ENCODE measurements at places on chromosomes 2 and 18.

DNA sequence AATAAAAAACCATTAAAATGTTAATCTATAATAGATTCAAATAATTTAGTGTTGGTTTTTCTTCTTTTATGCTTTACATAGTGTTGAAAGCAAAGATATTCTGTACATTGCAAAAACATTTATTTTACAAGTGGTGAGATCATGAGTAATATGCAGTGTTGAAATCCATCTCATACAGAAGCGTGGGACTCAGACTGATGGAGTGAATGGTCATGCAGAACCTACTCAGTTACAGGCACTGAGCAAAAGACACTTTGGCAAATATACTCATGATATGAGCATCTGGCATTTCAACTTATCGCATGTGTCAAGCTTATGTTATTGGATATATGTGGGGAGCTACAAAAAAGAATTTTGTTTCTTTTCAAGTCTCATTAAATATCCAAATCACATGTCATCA lies 620.2 kb upstream of the NETO1 start:
- DNase-seq = no peak

GRCh38 chr2:74414881-74415761 lies 6.3 kb downstream of the C2orf81 start:
- DNase-seq = no peak

DNA sequence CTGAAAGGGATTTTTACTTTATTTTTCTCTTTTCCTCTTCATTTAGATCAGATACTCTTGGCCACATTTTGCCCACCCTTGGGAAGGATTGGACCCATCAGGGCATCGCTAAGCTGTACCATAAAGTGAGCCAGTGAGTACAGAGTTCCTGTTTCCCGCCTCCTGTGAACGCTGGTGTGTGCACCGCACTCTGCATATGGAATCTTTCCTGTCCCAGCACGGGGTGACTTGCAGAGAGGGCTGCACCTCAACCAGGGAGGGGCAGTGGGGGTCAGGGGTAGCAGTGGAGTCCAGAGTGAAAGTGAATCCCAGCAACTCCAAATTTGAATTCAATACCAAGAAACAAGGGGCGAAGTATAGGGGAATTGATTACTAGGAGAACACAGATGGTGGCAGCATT lies 58.6 kb downstream of the LPIN1 start:
- no peak for DNase-seq

DNA sequence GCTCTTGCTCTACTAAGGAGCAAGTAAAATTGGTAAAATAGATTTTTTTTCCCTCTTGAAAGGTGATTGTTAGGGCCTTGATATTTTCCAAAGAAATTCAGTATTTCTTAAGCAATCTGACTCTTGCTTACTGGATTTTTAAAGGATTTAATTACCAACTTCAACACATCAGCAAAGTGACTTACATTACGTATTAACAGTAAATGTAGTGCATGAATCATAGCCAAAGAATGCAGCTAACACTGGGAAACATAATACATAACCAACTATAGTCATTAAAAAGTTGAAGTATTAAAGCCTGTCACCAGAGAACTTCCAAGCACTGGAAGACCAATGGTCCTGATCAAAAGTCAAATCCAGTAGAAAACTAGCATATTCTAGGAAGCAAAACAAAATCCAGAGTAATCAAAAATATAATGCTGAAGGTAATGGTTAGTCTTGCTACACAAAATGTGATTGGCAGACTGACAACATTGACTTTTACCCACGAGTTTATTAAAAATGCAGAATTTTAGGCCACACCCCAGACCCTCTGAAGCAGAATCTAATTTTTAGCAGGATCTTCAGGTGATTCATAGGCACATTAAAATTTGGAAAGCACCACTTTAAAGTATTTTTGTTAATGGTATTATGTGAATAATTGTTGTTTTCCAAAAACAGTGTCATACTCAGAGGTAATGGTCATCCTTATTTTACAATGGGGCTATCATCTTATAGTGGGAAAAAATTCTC lies 31.8 kb upstream of the CAVIN2 start:
- DNase-seq = peak; percentile 41

- DNase-seq = no peak
Observed at GRCh38 chr2:127053731-127054603, 53.0 kb downstream of the BIN1 start.

DNA sequence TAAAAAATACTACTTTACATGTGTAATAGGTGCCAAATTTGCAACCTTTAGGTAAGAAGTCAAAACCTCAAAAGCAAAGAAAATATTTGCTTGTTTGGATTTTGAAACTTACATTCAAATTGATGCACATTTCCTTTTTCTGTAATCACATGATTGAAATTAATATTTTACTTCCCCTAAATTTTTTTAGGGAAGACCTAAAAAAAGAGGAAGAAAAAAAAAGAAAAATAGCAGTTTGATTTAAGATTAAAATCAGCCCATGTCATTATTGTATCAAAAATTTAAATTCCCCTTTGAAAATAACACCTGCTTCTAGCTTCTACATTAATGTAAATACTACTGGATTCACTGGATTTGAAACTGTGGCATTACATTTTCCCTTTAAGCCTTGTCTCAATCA lies 68.2 kb upstream of the STON1 start:
- no peak for DNase-seq

- no peak for DNase-seq
Observed at GRCh38 chr2:101745711-101746694, 48.5 kb downstream of the MAP4K4 start.

- no peak for DNase-seq
Observed at GRCh38 chr2:207790898-207791297, 21.2 kb upstream of the FZD5 start.

- peak; percentile 41 for DNase-seq
Observed at GRCh38 chr18:34122724-34123334, 101.9 kb downstream of the NOL4 start.

- DNase-seq = no peak
Observed at GRCh38 chr2:114192362-114192761, 250.1 kb upstream of the DPP10 start.

GRCh38 chr2:105313877-105314276 lies 15.7 kb downstream of the TGFBRAP1 start:
- DNase-seq = no peak

- peak; percentile 77 for DNase-seq
Observed at GRCh38 chr2:173997269-173997668, 32.1 kb upstream of the SP3 start.

GRCh38 chr2:127479219-127479825 lies 47.0 kb downstream of the IWS1 start:
- DNase-seq = peak; percentile 7

DNA sequence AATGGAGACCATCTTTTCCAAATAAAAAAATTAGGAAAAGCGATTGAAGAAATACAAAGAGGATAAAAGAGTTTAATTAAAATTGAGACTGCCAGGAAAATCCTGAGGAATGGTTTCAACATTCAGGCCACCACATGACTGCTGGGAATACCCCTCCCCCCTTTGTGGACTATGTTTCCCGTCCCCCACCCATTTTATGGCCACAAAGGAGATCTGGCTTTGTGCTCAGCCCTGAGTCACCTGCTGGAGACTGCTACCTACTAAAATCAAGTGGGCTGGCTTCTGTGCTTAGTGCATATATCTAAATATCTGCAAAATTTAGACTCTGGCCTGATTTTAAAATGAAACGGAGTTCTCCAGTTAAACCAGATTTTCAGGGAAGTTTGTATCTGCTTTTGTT lies 10.1 kb downstream of the RND3 start:
- DNase-seq = no peak

- DNase-seq = no peak
Observed at GRCh38 chr18:12843420-12844350, 40.4 kb downstream of the PTPN2 start.

DNA sequence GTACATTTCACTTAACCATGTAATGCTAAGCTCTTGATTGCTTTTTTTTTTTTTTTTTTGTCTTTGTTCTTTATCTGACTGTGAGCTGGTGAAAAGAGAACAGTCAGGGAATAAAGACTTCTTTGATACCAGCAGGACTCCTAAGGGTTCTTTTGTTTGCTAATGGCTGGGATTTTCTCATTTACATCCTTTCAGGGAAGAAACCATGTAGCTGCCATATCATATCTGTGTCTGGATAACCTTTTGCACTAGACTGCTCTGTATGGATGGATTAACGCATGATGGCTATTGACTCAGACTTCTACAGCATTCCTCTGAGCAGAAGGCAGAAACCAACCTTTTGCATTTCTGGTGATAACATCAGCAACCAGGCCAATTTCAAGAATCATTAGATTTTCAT lies 504.0 kb downstream of the LRRTM4 start:
- no peak for DNase-seq

DNA sequence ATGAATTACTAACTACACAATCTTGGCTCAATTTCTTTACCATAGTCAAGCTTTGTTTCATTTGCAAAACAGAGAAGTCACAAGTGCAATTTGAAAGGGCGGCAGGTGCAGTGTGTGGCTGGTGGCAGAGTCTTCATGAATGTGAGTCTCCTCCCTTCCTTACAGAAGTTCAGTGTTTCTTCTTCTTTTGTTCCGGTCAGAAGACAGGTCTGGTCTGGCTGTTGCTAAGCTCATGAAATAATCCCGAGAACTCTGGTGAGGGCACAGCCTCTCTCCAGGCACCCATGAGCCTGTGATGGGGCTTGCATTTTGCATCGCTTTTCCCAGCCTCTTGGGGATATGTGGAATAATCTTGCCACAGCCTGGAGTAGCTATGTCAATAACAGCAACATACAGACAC lies 824.8 kb upstream of the SALL3 start:
- DNase-seq = no peak

- no peak for DNase-seq
Observed at GRCh38 chr2:79039944-79040343, 14.4 kb downstream of the REG3G start.

- DNase-seq = no peak
Observed at GRCh38 chr2:103402336-103402735, 640.5 kb downstream of the TMEM182 start.

DNA sequence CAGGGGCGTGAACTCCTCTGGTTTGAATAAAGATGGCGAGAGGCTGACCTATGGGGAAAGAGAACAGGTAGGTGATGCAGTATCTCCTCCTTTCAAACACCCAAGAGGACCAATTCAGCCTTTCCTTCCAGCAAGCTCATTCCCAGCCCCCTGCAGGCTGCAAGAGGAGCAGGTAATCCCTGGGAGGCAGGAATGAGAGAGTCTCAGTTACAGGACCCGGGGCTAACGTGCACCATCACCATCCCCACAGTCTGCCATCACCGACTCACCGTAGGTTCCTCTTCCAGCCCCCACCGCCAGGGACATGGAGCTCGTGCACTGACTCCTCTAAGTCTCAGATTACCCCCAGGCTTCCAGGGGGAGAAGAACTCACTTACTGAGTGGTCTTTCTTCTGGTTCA lies 26.7 kb downstream of the XDH start:
- DNase-seq = no peak

DNA sequence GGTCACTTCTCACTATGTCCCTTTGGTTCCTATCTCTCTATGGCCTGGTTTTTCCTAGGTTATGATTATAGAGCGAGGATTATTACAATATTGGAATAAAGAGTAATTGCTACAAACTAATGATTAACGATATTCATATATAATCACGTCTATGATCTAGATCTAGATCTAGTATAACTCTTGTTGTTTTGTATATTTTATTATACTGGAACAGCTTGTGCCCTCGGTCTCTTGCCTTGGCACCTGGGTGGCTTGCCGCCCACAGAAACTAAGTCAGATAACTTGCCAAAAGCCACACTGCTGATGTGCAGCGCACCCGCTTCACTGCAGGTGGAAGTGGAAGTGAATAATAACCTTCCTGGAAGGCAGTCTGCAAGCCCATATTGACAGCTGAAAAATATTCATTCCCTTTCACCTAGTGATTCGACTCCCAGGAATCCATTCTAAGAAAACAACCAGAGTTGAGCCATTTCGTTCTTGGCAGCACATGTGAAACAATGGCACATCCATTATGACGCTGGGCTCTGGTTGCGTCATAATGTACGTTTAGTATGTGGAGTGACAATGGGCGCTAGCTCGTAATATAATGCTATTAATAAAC lies 725 bp upstream of the ANKRD53 start:
- DNase-seq = no peak

DNA sequence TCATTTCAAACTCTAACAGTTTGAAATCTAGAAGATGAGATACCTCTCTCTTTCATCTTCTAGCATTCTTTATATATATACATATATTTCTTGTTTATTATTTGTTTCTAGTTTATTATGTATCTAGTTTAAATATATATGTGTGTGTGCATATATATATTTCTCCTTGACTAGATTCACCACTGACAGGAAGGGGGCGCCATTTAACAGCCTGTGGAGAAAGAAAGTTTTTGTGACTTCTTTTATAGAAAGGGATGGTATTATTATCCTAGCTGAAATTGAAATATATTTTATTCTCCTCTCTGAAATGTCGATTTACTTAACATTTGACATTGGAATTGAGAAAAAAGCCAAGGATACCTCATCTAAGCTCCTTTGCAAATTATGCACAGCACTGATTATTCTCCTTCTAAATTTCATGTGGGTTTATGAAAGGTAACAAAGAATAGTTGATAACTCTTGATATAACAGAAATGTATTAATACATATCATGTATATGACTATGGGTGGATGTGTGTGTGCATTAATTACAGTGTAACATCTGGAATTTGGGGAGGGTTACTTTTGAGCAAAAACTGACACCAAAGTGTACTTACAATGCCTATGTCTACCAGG lies 160.7 kb upstream of the NT5C1B start:
- no peak for DNase-seq

GRCh38 chr2:228409493-228409892 lies 228.0 kb upstream of the SPHKAP start:
- no peak for DNase-seq

DNA sequence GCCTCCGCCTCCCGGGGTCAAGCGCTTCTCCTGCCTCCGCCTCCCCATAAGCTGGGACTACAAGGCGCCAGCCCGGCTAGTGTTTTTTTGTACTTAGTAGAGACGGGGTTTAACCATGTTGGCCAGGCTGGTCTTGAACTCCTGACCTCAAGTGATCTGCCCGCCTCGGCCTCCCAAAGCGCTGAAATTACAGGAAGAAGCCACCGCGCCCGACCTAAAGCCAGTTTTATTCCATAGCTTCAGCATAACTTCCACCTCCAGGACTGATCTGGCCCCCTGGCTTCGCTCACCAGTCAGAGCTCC lies 783 bp upstream of the TXNL4A start:
- no peak for DNase-seq

DNA sequence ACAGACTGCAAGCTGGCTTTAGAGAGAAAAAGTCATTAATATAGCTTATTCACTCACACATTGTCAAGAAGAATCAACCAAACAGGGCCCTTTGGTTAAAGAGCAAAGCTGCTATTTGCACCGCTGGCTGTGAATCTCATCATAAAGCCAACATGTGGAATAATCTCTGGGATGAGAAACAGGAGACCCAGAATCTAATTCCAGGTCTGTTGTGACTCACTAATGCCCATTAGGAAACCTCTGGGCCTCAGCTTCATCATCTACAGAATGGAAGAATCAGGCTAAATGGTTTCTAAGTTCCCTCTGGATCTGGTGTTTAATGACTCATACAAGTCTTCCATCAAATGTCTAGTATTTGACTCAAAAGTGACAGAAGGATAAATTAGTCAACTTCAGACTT lies 591.7 kb upstream of the DDX18 start:
- no peak for DNase-seq
